ENCODE measurements at places on chromosomes 7 and 10.

DNA sequence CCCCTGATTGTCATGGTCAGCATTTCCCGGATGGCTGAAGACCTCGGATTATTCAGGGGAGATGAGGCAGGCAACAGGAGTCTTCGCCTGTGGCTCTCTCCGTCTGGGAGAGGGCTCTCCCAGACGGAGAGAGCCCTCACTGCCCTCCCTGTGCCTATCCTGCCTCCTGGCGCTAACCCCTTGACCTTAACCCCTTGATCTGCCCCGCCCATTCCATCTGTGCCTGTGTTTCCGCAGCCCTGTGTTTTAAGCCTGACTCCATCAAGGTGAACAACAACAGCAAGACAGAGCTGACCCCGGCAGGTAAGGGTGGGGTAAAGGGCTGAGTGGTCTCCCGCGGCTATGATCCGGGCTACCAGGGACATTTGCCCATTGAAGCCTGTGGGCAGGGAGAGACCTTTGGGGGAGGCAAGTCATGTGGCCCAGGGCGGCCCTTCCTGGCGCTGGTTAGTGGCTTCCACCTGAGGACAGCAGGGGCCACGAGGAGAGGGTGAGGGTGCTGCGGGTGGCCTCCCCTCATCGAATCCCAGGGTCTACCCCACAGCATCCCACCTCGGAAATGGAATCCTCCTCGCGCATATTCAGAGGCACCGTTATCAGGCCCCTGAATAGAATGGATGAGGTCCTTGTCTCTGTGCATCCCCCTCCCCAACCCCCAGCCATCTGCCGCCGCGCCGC lies 4.2 kb upstream of the MUC12 start:
- no peak for DNase-seq

GRCh38 chr10:58969576-58969975 lies 206.9 kb upstream of the PHYHIPL start:
- DNase-seq = no peak

DNA sequence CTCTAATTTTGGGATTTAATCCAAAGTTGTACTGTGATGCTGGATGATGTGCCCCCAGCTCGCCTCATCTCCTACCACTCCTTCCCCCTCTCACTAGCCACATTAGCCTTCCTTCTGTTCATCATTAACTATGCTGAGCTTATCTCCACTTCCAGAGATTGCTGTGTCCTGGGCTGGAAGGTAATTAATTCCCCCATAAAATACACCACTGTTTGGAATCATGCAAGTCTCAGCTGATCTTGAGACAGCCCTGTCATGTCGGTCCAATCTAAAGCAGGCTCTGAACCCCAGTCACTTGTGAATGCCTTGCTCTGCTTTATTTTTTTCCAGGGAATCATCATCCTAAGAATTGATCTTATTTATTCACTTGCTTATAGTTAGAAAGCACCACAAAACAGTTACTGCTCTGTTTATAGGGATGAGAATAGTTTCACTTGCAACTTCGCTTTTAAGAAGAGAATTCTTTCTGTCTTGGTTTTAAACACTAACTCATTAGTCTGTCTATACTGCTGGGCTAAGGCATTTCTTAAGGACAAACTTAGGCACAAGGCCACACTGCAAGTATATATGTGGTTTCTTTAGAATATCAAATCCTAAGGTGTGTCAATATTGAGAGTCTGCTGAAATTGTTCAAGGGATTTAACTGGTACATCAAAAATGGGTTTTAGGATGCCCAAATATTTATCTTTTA lies 341.1 kb upstream of the SEMA3A start:
- no peak for DNase-seq

DNA sequence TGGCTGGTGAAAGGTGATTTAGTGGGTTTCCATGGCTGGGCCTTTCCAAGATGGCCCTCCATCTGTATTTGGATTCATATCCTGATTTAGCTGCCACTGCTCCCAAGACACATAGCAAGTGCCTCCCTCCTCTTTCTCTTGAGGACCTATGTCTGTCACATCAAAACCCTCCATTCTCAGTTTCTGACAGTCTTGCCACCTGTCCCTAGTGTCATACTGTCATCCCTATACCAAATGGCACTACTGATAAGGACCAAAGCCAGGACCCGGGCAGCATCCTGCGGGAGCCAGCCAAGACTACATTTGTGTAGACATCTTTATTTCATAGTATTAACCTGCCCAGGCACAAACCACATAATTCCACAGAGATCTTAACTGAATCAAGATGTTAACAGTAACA lies 34.8 kb downstream of the PNLIPRP2 start:
- DNase-seq = no peak

- no peak for DNase-seq
These were observed 8.6 kb downstream of the MCMBP start for GRCh38 chr10:119863951-119864565.

DNA sequence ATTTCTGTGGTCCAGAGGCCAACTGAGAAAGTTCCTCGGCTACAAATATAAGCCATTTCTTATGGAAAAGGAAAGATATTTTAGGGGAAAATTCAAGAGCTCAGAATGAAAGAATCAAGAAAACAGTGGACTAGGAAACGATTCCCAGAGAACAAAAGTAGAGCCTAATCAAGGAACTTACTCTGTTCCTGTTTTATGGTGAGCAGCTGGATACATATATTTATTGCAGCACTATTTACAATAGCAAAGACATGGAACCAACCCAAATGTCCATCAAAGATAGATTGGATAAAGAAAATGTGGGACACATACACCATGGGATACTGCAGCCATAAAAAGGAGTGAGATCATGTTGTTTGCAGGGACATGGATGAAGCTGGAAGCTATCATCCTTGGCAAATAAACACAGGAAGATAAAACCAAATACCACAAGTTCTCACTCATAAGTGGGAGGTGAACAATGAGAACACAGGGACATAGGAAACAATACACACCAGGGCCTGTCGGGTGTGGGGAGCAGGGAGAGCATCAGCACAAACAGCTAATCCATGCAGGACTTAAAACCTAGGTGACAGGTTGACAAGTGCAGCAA lies 298.7 kb downstream of the THSD7A start:
- no peak for DNase-seq

- no peak for DNase-seq
These were observed 13.1 kb downstream of the GNAT3 start for GRCh38 chr7:80498481-80499349.

Measured in activated CD8-positive, alpha-beta memory T cell treated with anti-CD3 and anti-CD28 coated beads for 4 hours (primary cell).